Retinal pigment epithelial cell (primary cell): ENCODE measurements at places on chromosomes 3 and 15.
A peak's percentile ranks its signal among the peaks of the same experiment; 100 is the strongest.

DNA sequence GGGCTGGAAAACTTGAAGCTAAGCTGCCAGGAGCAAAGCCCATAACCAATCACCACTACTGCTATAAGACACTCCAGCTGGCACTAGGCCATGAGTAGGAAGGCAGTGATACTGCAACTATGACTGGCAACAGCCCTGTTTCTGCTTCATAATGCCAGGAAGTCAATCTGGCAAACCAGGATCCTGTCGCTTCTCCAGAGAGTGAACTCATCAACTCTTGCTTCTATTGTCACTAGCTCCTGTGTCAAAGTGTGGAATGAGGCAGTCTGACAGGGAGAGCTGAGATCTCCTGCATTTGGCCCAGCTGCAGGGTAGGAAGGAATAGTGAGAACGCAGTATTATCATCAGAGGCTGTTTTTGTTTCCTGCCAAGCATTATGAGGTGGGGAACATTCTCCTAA is 105.3 kb downstream of the CTNNB1 start:
- no peak for DNase-seq

- DNase-seq: peak; percentile 32
Measured at GRCh38 chr3:13346481-13347389, 73.4 kb downstream of the NUP210 start.

DNA sequence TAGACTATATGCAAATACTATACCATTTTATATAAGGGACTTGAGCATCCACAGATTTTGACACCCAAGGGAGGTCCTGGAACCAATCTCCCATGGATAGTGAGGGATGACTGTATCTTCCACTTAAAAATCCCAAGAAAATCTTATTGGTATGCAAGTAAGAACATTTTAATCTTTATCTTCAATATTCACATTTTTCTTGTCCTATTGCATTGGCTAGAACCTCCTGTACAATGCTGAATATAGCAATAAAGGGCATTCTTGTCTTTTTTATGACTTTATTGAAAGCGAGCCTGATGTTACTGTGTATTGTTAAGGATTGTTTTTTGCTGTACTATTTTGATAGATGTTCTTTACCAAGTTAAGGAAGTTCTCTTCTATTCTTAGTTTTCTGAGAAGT is 36.9 kb downstream of the MYLK start:
- no peak for DNase-seq

DNA sequence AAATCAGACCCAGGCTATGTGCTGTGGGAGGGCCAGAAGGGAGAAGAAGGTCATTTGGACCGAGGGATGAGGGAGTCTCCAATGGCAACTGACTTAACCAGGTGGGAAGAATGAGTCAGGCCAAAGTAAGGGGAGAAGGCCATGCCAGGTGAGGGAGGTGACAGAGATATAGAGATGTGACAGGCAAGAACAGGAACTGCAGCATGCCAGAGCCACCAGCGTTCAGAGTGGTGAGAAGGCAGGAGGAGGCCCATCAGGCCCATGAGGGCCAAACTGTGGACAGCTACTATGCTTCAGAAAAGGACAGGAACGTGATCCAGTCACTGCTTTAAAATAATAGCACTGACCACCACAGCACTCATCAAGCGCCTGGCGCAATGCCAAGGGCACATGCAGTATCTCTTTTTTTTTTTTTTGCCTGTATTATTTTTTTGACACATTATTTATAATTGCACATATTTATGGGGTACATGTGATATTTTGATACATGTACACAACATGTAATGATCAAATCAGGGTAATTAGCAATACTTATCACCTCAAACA is 154.3 kb upstream of the IGF1R start:
- no peak for DNase-seq

- DNase-seq: peak; percentile 13
Measured at GRCh38 chr3:188559072-188559429, 405.1 kb downstream of the LPP start.

GRCh38 chr3:121821421-121822199 is 13.2 kb downstream of the IQCB1 start:
- DNase-seq: no peak

DNA sequence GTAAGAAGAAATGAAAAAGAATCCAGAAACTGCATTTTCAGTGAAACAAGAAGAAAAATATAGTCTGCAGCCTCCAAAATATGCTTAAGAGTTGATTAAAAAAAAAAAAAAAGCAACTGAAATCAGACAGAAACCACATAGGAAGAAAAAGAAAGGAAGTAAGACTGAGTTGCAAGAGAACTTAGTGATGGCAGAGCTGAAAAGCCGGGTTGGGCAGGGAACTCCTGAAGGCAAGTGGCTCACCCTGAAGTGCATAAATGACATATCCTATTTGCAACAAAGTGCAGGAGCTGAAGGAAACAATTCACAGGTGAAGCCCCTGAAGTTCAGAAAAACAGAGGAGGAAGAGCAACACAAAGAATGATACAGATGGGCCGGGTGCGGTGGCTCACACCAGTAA is 108.8 kb upstream of the SLC25A36 start:
- no peak for DNase-seq

GRCh38 chr3:169303660-169304059 is 359.9 kb downstream of the MECOM start:
- DNase-seq: no peak

DNA sequence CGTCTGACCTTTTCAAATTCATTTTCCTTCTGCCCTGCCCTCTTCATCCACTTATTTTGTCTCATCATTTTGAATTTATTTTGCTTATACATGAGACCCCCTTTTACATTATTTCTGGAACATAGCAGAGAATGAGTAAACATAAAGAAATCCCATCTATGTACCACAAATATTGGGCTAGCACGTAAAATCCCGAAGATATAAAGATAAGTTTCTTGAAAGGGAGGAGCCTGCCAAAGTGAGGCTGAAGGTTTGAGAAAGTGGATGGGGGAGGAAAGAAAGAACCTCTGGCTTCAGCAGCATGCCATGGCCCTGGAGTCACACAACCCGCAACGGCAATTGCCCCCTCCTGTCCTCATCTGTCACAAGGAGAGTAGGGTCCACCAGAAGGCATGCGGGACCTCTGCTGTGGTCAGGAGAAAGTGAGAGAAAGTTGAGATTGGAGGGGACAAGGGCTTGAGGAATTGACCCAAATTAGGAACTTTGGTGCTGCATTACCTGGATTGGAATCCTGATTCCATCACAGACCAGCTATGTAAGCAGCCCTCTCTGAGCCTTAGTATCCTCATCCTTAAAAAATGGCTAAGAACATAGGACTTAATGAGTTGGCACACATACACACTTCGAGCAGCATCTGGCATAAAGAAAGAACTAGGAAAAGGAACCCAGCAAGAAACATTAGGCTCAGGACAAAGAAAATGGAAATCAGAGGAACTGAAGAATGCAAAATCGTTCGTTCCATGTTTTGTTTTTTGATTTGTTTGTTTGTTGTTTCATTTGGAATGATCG is 53.7 kb upstream of the GYG1 start:
- no peak for DNase-seq

- DNase-seq: peak; percentile 70
Measured at GRCh38 chr3:24496529-24497482, 2.2 kb upstream of the THRB start.

DNA sequence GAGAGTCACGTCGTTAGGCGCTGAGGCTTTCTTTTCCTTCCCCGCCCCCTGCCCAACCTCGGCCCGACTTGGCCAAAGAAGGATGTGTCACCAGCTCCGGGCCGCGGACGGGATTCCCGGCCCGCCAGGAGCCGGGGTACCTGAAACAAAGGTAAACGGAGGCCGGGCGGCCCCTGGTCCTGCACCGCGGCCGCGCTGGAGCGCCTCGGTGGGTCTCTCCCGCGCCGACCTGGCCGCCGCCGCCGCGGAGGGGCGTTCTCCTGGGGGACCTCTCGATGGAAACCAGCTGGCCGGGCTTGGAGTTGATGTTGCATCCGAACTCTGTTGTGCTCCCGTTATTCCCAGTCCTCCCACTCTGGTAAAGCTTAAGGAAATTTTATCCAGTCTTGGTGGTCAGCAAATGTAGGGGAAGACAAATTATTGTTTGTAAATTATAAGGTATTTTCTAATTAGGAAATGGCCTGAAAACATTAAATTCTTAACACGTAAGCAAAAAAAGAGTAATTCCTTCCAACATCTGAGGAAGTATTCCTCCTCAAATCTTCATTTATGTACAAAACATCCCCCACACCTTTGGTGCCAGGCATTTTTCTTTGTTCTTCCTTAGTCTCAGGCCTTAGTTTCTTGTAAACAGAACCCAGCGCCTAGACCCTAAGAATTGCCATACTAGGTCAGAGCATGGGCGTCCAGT is 888 bp downstream of the PPP2R3A start:
- no peak for DNase-seq

- no peak for DNase-seq
Measured at GRCh38 chr15:80455051-80455648, 51.0 kb downstream of the ARNT2 start.

DNA sequence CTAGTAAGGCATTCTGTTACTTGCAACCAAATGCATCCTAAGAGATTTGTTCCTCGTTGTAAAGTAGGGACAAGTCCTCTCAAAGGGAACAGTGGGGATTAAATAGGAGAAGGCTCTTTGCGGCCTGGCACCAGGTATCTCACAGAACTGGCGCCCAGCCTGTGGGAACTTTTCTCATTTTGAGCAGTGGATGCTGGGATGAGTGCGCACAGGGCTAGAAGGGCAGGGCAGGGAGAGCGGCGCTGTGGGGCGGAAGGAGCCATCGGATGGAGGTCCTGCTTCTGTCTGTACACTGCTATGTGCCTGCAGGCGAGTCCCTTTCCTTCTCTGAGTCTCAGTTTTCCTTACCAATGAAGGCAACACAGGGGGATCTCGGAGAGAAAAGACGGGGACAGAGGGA is 50.6 kb downstream of the WNT7A start:
- no peak for DNase-seq

DNA sequence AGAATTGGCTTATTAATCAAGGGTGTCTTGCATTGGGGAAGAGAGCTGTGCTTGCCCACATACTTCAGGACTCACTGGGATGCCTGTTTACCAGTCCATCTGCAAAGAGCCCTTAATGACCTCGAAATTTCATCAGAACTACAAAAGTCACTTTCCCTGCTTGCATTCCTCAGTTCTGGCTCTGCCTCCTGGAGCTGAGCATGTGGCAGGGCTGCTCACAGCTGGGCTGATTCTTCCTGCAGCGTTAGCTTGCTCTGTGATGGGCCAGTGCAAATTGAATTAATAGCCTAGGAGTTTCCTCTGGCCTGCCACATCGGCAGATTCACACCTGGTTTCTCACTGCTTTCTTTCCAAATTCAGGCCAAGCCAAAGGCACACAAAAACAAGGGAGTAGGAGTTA is 108.9 kb downstream of the DUT start:
- no peak for DNase-seq

DNA sequence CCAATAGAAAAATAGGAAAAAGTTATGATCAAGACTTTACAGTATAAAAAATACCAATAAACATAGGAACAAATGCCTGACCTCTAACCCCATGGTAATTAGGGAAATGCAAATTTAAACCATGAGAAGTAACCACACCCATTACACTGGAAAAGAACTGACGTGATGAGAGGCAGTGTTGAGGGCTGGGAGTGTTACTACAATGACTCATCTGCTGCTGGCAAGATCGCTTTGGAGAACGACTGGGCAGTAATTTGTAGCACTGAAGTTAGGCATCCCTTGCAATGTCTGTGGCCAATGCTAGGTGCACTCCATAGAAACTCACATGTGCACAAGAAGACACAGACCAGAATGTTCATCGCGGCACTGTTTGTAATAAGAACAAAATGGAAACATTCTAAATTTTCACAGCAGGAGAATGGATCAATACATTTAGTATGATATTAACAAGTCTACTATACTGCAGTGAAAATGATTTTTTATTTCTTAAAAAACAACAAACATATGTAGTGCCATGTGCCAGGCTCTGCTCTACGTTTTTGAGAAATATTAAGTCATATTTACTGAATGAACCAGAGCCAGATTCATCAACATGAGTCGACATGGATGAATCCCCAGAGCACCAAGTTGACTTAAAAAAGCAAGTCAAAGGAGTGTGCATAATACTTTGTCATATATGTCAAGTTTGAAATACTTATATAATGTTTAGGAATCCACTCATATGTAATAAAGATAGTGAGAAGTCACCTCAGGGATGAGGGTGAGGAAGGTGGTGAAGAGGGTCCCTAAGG is 37.6 kb upstream of the EPHB3 start:
- peak; percentile 14 for DNase-seq

DNA sequence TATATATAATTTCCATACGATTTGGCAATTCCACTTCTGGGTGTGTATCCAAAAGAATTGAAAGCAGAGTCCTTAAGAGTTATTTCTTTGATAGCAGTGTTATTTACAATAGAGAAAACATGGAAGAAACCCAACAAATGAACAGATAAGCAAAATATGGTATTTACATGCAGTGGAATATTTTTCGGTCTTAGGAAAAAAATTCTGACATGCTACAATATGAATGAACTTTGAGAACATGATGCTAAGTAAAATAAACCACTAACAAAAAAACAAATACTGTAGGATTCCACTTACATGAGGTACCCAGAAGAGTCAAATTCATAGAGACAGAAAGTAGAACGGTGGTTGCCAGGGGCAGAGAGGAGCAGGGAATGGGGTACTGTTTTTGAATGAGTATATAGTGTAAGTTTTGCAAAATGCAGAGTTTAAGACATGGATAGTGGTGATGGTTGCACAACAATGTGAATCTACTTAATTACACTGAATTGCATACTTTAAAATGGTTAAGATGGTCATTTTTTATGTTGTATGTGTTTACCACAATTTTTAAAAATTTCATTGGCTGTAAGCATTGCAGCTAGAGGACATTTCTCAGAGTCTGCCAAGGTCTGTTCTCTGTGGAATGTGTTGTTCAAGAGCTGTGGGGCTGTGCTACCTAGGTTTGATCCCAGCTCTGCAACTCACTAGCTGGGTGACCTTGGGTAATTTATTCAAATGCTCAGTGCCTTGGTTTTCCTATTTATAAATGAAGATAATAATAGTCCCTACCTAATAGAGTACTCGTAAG is 122.1 kb downstream of the MEX3B start:
- no peak for DNase-seq

DNA sequence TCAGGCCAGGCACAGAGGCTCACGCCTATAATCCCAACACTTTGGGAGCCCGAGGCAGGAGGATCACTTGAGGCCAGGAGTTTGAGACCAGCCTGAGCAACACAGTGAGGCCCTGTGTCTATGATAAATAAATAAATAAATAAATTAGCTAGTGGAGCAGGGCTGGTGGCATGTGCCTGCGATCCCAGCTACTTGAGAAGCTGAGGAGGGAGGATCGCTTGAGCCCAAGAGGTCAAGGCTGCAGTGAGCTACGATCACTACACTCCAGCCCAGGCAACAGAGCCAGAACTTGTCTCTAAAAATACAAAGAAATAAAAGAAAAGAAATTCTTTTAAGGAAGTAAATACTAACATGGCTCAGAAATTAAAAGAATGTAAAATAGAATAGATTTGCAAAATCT is 91.8 kb downstream of the LIPC start:
- DNase-seq: no peak

DNA sequence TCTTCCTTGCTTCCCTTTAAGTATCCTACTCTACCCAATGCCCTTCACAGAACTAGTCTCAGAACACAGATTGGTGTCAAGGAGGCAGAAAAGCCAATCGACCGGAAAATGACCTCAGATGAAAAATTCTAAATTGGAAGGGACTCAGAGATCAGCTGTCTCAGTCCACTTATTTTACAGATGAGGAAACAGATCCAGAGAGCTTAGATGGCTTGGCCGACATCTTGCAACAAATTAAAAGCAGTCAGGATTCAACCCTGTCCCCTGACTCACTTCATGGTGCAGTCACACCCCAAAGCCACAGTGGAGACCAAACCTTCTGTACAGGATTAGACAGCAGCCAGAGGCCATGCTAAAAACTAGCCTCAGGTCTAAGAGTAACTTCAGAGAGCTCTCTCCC is 169.3 kb upstream of the BHLHE40 start:
- DNase-seq: no peak

GRCh38 chr3:70854108-70854507 is 541.7 kb upstream of the MDFIC2 start:
- no peak for DNase-seq
